Gastroesophageal sphincter (tissue), 4 donors: ENCODE measurements at places on chromosomes 2 and 18.

GRCh38 chr18:10750191-10751035 lies 224.6 kb downstream of the NAPG start:
- ATAC-seq: no peak

DNA sequence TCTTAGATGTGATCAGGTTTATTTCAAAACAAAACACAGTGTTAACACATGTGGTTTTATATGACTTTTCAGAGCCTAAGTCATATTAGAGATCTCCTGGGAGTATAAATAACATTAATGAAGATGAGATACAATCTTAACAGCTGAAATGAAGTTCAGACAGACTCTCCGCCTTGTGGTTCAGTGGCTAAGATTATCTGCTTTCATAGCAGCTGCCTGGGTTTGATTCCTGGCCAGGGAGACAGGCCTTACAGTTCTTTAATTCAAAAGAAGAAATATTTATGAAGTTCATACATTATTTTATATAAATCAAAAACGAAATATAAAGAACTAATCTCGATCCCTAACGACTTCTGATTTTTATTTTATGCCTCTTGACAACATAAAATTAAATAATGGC lies 35.2 kb upstream of the TTC32 start:
- no peak for ATAC-seq

GRCh38 chr2:120709608-120710041 lies 26.0 kb upstream of the GLI2 start:
- ATAC-seq: peak; percentile 42

- no peak for ATAC-seq
Measured at GRCh38 chr2:28420722-28421121, 28.1 kb downstream of the FOSL2 start.

- no peak for ATAC-seq
Measured at GRCh38 chr2:240963868-240964703, 34.3 kb upstream of the SNED1 start.

DNA sequence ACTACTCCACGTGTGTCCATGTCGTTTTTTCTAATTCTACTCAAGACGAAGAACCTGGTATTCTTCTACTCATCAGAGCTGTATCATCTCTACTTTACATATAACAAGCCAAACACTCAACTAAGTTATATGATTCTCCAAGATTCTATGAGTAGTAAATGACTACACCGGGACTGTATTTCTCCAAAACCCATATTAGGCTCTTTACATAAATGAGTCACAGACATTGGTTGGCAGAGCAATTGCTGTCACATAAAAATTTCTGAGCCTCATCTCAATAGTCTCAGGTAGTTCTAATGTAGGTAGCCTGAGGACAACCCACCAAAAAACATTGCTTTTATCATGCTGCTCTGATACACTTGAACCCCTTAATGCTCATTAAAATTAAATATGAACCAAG lies 1092.3 kb upstream of the NXPH2 start:
- no peak for ATAC-seq

DNA sequence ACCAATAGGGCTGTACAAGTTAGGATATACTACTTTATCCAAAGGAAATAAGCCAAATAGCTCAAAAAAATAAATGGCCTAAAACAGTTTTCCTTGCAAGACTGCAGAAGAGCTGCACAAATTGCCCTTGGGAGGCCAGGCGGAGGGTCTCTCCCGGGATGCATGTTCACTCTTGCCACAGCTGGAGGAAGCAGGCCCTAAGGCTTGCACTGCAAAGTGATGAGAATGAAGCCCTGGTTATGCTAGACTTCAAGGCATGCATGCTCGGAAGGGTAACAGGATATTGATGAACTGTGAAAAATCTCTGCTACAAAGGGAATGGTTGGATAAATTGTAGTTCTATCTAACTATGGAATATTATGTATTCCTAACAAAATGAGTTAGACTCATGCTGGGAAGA lies 27.5 kb upstream of the LDLRAD4 start:
- no peak for ATAC-seq

- ATAC-seq: no peak
Measured at GRCh38 chr2:180653481-180653880, 326.9 kb upstream of the UBE2E3 start.

DNA sequence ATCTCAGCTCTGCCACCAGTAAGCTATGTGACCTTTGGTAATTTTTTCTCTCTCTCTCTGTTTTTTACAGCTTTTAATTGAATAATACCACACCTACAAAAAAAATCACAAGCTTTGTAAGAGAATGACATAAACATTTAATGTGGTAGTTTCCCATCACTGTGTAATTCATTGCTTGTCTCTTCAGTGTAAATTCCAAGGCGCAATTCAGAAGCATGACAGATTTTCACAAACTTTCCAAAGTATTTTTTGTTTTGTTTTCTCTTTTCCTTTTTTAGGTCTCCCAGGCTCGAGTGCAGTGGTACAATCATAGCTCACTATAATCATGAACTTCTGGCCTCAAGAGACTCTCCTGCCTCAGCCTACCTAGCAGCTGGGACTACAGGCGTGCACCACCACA lies 25.0 kb upstream of the PPM1B start:
- ATAC-seq: no peak

GRCh38 chr2:110867078-110867477 lies 134.7 kb downstream of the ACOXL start:
- no peak for ATAC-seq

GRCh38 chr18:70423120-70423519 lies 134.3 kb downstream of the SOCS6 start:
- ATAC-seq: no peak

DNA sequence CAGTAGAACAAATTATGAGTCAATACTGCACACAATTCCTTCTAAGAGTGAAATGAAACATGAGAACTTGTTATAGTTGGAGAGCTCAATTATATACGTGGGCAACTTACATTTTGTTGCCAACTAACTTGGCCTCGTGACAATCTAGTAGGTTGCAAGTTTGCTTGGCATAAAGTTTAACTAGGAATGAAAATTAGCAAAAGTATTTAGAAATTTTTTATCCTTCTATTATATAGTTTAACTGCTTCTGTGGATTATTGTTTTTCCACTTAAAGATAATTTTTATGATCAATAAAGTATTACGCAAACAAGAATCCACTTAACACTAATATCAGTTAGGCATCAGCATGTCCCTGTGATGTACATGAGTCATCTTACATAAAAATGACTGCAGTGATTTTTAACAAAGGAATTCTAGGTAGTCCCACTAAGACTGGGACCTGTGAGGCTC lies 41.1 kb downstream of the FAM124B start:
- no peak for ATAC-seq

GRCh38 chr2:239008677-239009588 lies 161.0 kb downstream of the TWIST2 start:
- ATAC-seq: no peak

DNA sequence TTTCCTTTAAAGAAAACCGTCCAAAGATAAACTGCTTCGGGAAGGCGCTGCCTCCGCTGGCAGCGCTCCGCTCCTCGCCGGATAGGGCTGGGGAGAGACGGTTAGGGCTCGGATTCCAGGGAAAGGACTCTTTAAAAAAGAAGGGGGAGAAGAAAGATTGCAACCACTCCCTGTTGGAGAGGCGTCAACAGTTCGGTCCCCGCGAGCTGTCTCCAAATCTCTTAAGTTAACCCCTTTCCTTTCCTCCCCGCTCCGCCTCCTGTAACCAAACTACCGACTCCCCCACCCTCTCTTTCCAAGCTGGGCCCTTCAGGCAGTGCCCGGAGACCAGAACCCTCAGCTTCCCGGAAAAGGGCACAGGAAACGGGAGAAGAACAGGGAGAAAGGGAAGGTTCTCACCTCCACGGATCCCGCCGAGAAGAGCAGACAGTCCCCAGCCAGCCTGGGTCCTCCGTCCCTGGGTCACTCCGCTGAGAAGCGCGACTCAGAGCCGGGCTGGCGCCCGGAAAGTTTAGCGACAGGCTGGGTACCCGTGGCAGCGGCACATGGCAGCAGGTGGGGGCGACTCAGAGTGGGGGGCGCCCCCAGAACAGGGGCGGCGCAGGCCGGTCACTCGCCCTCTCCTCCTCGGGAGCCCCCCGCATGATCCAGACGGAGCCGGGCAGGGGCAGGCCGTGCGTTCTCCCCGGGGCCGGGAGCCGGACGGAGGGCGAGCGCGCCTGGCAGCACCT lies 675 bp downstream of the FZD5 start:
- peak; percentile 2 for ATAC-seq

- no peak for ATAC-seq
Measured at GRCh38 chr2:223914324-223914723, 30.8 kb downstream of the WDFY1 start.

DNA sequence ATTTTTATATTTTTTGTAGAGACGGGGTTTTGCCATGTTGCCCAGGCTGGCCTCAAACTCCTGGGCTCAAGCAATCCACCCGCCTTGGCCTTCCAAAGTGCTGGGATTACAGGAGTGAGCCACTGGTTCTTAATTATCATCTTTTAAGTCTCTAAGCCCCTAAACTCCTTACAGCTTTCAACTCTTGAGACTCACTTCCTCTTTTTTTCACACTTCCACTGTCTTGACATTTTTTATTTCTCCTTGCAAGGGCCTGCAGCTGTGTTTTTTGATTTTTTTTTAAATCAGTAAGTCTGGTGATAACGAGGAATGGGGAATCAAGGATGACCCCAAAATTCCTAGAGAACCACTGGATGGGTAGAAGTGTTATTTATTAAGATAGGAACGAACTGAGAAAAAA lies 8.6 kb upstream of the ABCB11 start:
- ATAC-seq: no peak

- no peak for ATAC-seq
Measured at GRCh38 chr2:136858656-136859055, 93.3 kb downstream of the THSD7B start.

DNA sequence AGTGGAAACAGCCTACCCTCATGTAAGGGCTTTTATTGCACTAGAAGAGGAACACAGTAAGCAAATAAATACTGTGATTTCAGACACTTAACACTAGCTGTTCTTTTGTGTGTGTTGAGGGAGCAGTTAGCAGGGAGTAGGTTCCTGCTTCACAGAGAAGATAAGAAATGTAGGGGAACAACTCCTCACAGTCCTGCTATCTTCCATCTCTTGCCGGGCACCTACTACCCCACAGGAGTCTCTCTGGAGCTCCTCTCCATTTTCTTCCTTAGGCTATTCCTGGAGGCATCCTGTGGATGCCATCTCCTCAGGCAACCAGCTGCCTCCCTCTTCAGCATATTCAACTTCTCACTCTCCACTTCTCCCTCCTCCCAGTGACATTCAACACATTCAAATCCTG lies 145.0 kb downstream of the SRBD1 start:
- ATAC-seq: no peak

GRCh38 chr2:197324801-197325200 lies 14.2 kb upstream of the ANKRD44 start:
- ATAC-seq: no peak

GRCh38 chr2:17301437-17301836 lies 216.8 kb downstream of the RAD51AP2 start:
- ATAC-seq: no peak

- no peak for ATAC-seq
Measured at GRCh38 chr18:3930126-3931012, 480.4 kb downstream of the TGIF1 start.

DNA sequence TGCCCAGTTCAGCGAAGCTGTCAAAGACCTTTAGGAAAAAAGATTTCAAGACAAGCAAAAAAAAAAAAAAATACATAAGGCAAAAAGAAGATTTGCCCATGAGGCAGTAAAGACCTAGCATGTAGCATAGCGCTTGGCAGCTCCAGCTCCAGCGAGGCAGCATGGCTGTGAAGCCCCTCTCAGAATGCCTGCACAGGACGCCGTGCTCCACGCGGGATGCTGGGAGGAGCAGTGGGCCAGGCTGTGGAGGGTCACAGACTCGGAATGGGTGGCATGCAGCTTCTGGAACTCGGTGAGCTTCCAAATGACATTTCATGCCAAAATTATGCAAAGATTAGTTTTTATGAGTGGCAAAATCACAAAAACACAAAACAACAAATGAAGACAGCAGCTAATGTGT lies 267.3 kb downstream of the ZNF516 start:
- no peak for ATAC-seq

- ATAC-seq: no peak
Measured at GRCh38 chr18:28740575-28740974, 563.6 kb upstream of the CDH2 start.

DNA sequence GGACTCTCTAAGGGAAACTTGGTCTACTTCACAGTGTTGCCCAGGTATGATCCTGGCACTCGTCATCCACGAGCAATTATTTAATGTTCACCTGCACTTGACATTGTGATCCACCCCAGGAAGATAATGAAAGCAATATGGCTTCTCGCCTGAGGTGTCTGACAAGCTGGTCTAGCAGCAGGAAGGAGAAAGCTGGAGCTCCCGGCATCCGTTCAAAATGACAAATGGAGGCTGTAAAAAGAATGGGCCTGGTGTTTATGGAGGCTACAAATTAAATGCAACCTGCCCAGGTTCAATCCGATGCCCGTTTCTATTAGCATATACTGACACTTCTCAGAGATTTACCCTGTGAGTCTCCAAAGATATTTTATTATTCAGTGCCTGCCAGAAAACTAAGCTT lies 317.6 kb downstream of the CTNNA2 start:
- no peak for ATAC-seq

DNA sequence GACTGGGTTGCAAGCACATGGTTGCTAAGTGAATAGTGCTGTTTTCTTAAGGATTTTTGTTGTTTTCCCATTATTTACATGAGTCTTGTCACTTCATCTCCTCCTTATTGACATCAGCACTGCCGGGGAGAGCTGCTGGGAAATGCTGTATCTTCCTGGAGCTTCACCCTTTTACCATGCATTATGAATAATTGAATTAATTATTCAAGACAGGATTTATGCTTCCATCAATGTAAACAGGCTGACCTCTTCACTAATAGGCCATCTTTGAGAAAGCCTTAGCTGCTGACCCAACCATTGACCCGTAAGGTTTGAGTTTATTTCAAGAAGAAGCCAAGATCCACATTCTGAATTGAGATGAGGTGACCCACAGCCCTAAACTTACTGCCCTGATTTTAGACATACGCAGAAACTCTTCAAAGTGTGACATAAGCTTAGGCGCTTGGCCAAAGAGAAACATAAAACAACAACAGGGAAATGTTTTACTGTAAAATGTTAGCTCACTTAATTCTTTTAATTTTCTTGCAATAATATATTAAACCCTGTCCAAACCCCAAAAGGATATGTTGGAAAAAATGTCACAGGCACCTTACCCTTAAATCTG lies 365.5 kb upstream of the SYT4 start:
- no peak for ATAC-seq

DNA sequence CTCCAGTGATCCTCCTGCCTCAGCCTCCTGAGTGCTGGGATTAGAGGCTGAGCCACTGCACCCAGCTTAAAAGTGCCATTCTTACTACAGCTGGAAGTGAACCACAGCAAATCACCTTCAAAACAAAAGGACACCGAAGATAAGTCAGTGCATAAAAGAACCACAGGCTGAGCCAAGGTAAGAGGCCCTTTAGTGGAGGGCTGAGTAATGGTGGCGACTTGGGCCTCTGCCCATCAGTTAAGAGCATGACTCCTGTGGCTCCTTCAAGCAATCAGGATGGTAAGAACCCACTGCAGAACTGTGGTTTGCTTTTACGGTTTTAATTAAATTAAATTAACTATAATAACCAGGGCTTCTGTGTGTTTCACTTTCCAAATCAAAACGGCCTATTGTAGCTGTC lies 75.1 kb downstream of the CTAGE1 start:
- no peak for ATAC-seq
